MG63 (cell line): ENCODE measurements at places on chromosomes 13 and 19. TPM values are rescaled to one million over a fixed set of nuclear protein-coding genes. Genes with fewer than 3 reads are reported as not detected.

DNA sequence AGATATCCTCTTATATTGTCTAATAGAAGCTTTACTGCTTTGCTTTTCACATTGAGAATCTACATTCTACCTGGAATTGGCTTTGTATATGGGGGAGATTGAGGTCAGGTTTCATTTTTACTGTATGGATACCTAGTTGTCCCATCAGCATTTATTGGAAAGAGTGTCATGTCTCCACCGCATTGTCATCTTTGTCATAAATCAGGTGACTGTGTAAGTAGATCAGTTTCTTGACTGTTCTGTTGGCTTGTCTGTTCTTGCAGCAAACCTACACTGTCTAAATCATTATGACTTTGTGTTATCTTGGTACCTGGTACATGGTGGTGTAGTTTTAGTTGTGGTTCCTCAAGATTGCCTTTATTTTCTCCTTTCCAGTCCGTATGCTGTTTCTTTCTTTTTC, 5.8 kb downstream of the URI1 start:
- DNase-seq = no peak

- peak; percentile 17 for DNase-seq
Measured at GRCh38 chr13:110716247-110716515, 2.7 kb downstream of the ING1 start.

DNA sequence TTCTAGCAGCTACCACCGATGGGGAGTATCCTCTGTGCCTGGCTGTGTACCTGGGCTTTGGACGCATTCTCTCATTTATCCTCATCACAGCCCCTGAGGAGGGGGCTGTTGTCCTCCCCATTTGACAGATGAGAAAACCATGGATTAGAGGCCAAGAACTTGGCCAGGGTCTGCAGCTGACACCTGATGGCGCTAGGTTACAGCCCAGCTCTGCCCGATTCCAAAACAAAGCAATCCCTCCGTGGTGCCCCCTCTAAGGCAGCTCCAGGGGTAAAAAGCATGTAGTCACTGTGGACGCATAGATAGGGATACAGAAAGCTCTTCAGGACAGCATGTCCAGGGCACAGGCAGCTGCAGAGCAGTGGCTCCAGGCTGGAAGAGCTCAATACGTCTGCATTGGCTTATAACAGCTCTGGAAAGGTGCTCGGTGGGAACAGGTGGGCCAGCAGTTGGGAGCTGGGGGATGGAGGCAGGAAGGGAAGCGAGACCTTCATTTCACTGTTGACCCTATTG, 35.4 kb upstream of the UQCRFS1 start:
- DNase-seq = no peak

GRCh38 chr13:97122381-97122996, 99.6 kb upstream of the MBNL2 start:
- DNase-seq = no peak

DNA sequence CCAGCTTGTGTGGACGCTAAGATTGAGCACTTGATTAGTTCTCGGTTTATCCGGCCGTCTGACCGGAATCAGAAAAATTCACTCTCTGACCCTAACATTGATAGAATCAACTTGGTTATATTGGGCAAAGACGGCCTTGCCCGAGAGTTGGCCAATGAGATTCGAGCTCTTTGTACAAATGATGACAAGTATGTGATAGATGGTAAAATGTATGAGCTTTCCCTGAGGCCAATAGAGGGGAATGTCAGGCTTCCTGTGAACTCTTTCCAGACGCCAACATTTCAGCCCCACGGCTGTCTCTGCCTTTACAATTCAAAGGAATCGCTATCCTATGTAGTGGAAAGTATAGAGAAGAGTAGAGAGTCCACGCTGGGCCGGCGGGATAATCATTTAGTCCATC, 59.6 kb downstream of the ARHGAP35 start:
- DNase-seq = no peak

GRCh38 chr13:46679369-46680120, 117.4 kb downstream of the ESD start:
- peak; percentile 19 for DNase-seq

GRCh38 chr13:75687150-75687763, 51.1 kb downstream of the LMO7 start:
- DNase-seq = no peak

- DNase-seq = no peak
Measured at GRCh38 chr13:37736045-37736444, 133.5 kb downstream of the TRPC4 start.

DNA sequence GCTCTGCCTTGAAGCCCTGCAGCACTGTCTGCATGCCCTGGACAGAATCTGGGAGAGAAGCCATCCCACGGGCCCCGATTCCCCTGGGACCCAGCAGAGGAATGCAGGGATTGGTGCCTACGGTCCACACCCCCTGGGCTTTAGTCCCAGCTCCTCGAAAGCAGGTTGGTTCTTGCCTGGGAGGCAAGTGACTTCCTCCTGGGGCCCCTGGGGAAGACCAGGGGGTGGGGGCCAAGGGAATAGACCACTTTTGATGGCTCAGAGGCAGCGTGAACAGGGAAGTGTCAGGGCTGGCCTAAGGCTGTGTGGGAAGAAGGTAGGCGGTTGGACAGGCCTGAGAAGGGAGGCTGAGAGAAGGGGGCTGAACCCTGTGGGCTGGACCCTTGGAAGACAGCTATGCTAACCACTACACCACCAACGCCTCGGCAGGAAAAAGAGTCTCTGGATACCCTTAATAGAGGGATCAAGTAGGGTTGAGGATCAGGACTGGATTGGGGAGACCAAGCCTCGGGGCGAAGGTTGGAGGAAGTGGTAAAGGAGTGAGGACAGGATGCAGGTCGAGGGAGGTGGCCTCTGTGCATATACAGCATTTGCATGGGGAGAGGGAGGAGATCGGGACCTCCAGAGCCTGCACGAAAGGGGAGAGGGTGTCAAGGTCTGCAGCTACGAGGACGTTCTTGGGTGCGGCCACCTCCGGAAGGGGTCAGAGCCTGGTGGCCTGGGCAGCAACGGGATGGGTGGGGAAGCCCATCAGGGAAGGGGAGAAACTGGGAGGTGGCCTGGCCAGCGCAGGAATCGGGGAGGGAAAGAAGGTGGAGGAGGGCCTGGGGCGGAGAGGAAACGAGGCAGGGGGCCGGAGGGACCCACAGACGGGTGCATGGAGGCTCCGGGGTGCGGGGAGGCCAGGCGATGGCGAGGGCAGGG, 709 bp downstream of the DPP9 start:
- DNase-seq = peak; percentile 68

The ERICH6B gene
- not detected in 2 replicates for total RNA-seq

The ARHGAP45 gene
- total RNA-seq = not detected in 2 replicates

The SLC25A41 gene
- total RNA-seq = not detected in 2 replicates
